Large intestine (tissue), 12 donors: ENCODE measurements at places on chromosomes 7 and 10.

GRCh38 chr7:132703742-132704141, 127.5 kb upstream of the PLXNA4 start:
- no peaks in the 10 kb centered on the region for H3K36me3 ChIP-seq
- no peak for DNase-seq
- H3K27ac ChIP-seq = no peak overlapping the region
- no peaks in the 10 kb centered on the region for H3K27me3 ChIP-seq

- H3K36me3 ChIP-seq = no peaks in the 10 kb centered on the region
- H3K27ac ChIP-seq = no peak overlapping the region
- DNase-seq = peak; percentile 30
- no peak overlapping the region for H3K4me3 ChIP-seq
- peaks cover 9% of the 10 kb centered on the region for H3K4me1 ChIP-seq
Observed at GRCh38 chr10:122301811-122302115, 30.7 kb downstream of the BTBD16 start.

DNA sequence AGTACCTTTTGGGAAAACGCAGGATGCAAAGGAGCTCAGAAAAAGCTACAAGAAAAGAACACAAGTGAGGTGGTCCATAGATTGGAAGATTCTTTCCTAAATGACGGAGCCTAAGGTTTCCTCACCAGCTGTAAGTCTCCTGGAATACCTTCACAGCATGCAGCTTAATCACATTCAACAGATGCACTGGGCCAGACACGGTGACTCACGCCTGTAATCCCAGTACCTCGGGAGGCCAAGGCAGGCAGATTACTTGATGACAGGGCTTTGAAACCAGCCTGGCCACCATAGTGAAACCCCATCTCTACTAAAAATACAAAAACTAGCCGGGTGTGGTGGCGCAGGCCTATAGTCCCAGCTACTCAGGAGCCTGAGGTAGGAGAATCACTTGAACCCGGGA, 228.7 kb downstream of the FRMD4A start:
- no peak for DNase-seq
- H3K27me3 ChIP-seq = no peaks in the 10 kb centered on the region
- H3K4me3 ChIP-seq = no peak overlapping the region
- no peaks in the 10 kb centered on the region for H3K36me3 ChIP-seq
- no peaks in the 10 kb centered on the region for H3K4me1 ChIP-seq
- H3K27ac ChIP-seq = no peak overlapping the region

DNA sequence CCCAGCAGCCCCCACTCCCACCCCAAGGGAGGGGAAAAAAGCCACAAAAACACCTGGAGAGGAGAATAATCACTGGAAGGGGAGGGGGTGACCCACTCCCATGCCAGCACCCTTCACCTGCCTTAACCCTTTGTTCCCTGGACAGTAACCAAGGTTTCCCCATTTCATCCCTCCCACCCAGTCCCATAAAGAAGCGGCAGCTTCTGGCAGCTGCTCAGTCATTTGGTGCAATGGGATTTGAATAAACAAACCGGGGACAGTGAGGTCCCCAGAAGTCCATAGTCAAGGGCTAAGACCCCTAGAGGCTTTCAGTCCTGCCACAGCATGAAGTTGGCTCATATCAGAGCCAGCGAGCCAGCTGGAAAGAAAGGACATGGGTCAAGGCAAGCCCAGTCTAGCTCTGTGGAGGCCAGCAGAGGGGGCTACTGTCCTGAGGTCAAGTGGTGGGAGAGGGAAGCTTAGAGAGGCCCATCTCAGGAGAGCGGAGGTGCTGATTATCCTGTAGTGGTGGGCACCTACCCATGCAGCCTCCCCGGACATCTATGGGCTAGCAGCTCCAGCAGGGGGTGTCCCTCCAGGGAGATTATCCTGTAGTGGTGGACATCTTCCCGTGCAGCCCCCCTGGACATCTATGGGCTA, 58.9 kb upstream of the LBX1 start:
- H3K4me1 ChIP-seq = peaks cover 10% of the 10 kb centered on the region
- DNase-seq = no peak
- H3K4me3 ChIP-seq = no peak overlapping the region
- H3K27ac ChIP-seq = no peak overlapping the region
- no peaks in the 10 kb centered on the region for H3K36me3 ChIP-seq
- H3K27me3 ChIP-seq = peaks cover 95% of the 10 kb centered on the region

DNA sequence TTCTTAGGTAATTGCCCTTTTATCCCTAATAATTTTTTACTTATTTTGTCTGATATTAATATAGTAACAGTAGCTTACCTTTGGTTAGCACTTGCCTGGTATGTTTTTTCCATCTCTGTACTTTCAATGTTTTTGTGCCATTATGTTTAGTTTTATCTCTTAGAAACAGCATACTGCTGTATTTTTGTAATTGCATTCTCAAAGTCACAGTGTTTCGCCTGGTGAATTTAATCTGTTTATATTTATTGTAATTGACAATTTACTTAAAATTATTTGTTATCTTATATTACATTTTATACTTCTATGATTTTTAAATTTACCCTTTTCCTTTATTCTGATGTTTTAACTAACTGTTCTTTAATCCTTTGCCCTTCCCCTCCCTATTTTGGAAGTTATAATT, 166.4 kb downstream of the RELN start:
- H3K4me3 ChIP-seq = no peak overlapping the region
- H3K36me3 ChIP-seq = no peaks in the 10 kb centered on the region
- no peak for DNase-seq
- no peak overlapping the region for H3K27ac ChIP-seq
- H3K4me1 ChIP-seq = no peaks in the 10 kb centered on the region
- H3K27me3 ChIP-seq = no peaks in the 10 kb centered on the region
